ENCODE measurements at places on chromosomes 5 and 9.

DNA sequence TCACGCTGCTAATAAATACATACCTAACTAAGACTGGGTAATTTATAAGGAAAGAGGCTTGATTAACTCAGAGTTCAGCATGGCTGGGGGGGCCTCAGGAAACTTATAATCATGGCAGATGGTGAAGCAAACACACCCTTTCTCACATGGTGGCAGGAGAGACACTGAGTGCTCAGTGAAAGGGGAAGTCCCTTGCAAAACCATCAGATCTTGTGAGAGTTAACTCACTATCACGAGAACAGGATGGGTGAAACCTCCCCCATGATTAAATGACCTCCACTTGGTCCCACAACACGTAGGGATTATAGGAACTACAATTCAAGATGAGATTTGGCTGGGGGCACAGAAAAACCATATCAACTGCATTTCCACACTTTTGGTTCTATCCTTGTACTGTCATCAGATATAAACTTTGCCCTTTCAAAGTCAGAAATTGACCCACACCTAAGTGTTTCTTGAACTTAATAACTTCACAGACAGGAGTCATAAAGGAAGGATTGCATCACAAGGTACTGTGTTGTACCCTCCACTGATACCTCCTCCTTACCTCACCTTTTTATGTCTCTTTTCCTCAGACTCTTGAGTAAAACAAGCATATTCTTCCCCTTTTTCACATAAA is 319.1 kb upstream of the PIK3R1 start:
- DNase-seq = no peak

- DNase-seq = no peak
Observed at GRCh38 chr9:135616619-135617537, 22.5 kb downstream of the GLT6D1 start.

DNA sequence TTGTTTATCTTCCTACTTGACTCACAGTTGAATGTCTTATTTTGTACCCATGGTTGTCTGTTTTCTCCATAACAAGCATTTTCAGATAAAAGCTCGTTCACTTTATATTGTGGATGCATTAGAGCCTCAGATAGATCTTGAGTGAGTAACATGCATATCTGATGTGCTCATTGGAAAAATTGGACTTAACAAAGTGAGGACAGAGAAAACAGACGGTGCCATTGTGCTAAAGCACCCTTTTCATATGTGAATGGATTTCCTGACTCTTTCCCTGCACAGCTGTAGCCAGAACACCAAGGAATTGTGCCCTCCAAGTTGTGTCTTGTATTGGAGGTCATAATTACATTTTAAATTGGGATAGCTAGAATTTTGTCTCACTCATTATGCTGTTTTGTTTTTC is 325.8 kb upstream of the MEF2C start:
- DNase-seq = no peak

DNA sequence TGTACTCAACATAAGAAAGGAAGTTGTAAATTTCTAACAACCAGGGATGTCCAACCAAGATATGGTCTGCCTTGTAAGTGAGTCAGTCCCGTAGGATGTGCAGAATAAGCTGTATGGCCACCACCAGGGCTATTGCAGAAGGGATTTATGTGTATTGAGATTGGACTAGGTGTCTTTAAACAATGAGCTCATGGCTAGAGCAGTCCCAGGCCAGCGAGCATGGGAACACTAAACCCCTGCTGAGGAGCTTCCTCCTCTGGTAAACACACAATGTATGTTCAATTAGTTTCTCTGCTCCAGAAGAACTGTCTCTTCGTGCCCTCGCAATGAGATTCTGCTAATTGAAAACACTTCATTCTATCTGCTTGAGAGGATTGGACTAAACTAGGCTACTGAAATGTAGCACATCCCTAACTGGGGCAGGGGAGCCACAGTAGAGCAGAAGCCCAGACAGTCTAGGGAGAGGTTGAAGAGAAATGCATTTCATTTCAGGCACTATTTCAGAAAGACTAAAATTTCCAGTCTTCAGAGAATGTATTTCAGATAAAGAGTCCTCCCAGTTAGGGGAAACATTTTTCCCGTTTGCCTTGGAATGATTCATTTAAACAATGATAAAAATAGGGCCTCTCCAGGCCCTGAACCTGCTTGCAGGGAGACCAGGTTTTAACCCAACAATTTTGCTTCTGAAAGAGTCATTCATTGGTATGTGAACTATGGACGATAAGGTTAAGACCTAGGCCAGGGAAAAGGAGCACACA is 154.7 kb downstream of the FAM114A2 start:
- peak; percentile 19 for DNase-seq

DNA sequence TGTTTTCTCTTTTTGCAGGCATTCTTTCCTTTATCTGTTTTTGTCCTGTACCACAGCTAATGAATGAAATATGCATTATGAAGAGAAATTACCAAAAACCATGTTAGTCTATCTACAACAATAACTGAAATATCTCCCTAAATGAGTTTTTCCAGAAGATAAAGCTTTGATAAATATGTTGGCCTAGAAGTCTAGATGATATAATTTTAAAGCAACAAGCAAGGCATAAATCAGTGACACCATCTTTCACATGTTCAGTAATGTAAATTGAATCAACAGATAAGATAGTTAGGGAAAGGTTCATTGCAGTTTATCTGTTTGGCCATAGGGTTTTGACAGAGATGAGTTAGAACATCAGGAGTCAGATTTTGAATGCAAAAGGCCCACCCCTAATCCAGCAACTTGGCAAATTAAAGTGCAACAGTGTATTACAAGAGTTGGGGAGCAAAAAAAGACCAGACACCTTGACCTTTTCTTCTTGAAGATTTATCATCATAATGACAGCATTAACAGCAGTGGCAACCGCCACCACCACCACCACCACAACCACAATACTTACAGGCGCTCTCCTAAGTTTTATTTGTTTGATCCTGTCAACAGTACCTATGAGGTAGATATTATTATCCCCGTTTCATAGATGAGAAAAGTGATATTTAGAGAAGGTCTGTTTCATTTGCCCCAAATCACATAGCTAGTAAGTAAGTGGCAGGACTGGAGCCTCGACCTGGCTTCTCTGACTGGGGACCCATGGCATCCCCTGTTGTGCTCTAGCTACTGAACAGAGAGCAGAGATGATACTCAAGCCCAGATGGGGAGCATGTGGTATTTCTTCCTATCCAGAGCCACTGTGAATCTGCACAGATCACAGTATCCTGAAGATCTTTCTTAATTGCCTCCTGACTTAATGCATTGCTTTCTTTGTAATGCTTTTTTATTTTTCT is 122.8 kb upstream of the DHFR start:
- no peak for DNase-seq

DNA sequence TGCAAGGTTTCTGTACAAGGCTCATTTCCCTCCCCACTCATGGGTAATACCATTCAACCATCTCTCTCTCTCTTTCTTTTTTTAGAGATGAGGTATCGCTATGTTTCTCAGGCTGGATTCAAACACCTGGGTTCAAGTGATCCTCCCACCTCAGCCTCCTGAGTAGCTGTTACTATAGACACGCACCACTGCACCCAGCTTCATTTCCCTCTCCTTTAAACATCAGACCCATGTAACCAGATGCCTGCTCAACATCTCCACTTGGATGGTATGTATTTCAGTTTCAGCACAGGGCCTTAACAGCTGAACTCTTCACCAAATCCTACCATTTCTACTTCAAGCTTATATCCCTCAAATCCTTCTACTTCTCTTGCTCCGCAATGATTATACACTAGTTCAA is 117.4 kb downstream of the SSBP2 start:
- DNase-seq = no peak

GRCh38 chr5:39475159-39475571 is 50.4 kb upstream of the DAB2 start:
- DNase-seq = no peak

- DNase-seq = no peak
Observed at GRCh38 chr5:38846379-38847011, 683 bp downstream of the OSMR start.

DNA sequence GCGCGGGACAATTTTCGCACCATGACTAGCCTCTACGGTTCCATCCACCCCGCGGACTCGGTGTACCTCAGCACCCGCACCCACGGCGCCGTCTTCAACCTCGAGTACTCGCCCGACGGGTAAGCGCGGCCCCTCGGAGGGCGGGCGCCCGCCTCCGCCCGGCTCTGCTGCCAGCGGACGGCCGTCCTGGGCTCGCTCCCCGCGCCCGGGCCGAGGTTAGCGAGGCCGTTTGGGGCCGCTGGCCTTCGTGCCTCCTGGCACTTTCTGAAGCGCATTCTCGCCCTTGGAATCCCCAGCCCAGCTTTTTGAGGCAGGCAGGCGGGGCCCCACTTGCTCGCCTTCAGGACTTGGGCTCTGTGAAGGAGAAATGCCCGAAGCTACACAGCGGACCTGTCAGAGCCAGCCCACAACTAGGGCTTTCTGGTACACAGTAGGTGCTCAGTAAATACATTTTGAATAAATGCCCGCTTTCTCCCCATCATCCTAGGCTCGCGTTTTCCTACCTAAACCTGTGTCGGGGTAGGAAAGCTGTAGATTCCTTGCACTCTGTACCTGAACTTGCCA is 772 bp downstream of the DCAF10 start:
- DNase-seq = peak; percentile 38

- no peak for DNase-seq
Observed at GRCh38 chr9:37198039-37198729, 77.8 kb downstream of the ZCCHC7 start.

GRCh38 chr5:149953436-149954121 is 7.0 kb upstream of the SLC26A2 start:
- no peak for DNase-seq

DNA sequence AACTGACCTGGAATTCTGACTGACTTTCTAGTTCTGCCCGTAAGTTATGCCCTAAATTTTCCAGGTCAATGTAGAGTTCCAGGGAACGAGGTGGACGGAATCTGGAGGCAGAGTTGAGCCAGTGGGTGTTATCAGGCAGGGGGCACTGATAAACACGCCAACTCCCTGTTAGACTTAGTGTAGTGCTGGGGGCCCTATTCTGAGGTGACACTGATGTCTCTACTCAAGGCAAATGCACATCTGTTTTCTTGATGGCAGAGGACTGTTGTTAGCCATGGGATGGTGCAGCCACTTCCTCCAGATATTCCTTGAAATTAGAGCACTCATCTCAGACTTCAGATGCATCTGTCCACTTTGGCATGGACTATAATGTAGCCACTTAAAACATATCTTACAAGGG is 83.5 kb downstream of the C9orf152 start:
- no peak for DNase-seq

DNA sequence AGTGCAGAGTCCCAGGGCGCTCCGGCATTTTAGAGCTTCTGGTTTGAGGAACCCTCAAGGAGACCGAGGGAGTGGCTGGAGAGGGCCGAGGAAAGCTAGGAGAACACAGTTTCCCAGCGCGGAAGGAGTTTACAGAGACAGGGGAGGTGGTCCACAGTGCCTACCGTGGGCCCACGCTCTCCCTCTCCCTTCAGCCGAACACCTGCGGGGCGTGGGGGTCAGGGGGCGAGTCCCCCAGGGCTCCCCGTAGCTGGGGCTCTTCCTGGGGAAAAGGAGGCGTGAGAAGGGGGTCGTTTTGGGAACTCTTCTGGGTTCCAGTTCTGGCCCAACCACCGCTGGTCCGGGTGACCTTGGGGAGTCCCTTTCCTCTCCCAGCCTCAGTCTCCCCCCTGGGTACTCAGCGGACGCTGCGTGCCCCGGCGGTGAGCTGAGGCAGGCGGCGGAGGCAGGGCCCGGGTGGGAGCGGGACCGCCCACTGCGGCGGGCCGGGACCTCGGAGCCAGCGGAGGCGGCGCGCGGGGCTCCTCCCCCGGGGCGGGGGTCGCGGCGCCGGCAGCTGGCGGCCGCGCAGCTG is 368 bp upstream of the FRMPD1 start:
- no peak for DNase-seq

- DNase-seq = no peak
Observed at GRCh38 chr9:1039589-1039988, 10.6 kb upstream of the DMRT2 start.

- DNase-seq = no peak
Observed at GRCh38 chr9:124206391-124206790, 51.4 kb upstream of the NEK6 start.

- no peak for DNase-seq
Observed at GRCh38 chr9:134996591-134997530, 79.1 kb upstream of the FCN1 start.

- DNase-seq = no peak
Observed at GRCh38 chr9:89655056-89655989, 50.5 kb downstream of the GADD45G start.

DNA sequence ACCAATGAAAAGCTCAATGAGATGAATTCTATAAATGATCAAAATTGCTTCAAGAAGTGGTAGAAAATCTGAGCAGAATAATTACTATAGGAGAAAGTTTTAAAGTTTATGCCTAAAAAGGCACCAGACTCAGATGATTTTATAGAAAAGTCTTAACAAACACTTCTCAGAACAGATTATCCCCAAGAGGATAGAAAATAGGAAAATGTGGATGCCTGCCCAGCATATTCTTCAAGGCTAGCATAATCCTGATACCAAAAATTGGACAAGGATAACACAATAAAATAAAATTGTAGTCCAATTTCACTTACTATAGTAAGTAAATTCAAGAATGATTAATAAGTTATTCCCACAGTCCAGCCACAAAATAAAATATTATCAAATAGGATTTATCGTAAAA is 397.0 kb downstream of the NR2F1-AS1 start:
- no peak for DNase-seq

- peak; percentile 58 for DNase-seq
Observed at GRCh38 chr9:38432922-38433510, 8.8 kb upstream of the IGFBPL1 start.

- no peak for DNase-seq
Observed at GRCh38 chr5:88845081-88845697, 37.8 kb downstream of the MEF2C start.

DNA sequence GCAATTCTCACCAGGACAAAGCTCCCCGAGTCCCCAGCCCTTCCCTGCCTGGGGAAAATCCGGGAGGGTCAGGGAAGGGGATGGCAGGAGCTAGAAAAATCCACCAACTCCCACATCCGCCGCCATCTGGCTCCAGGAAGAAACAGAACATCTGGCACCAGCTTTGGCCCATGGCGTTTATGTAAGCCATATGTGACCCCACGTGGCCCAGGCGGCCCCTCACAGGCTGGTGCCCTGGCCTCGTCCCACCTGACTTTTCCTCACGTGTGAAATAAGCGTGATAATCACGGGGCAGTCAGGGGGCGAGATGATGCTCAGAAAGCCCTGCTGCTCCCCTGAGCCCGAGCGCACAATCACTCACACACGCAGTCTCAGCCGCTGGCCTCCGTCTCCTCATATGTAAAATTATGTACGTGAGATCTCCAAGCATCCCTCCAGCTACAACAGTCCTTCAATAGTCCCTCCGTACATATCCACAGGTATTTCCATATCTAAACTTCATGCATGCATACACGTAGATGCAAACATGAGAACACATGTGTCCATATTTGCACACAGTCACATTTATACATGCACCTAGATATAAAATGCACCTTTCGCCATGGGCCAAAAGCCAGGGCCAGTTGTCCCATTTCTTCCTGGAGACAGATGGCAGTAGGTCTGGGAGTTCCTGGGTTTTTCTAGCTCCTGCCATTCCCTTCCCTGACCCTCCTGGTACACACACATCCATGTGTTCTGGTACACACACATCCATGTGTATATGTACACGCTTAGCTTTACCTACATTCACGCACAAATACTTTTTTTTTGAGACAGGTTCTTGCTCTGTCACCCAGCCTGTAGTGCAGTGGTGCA is 28.9 kb downstream of the PLPP7 start:
- DNase-seq = no peak

All from fibroblast of lung (primary cell).